ENCODE measurements at places on chromosomes 5 and 9.

GRCh38 chr5:20102293-20102692, 114.3 kb upstream of the CDH18 start:
- no peak for DNase-seq

- DNase-seq: no peak
These were observed 35.5 kb downstream of the ADAM19 start for GRCh38 chr5:157540124-157540523.

DNA sequence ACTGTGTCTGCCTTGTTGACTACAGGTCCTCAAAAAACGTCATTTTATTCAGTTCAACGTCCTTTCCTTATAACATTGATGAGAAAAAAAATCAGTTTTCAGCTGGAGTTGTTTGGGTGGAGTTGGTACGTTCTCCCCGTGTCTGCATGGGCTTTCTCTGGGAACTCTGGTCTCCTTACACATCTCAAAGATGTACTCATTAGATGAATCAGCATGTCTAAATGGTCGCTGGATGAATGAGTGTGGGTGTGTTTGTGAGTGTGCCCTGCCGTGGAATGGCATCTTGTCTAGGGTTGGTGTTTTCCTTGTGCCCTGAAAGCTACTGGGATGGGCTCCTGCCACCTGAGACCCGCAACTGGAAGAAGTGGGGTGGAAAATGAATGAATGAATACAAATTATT, 30.1 kb downstream of the EGR1 start:
- DNase-seq: no peak

- DNase-seq: no peak
These were observed 845 bp downstream of the ADGRD2 start for GRCh38 chr9:124450931-124451661.

- DNase-seq: no peak
These were observed 10.6 kb downstream of the UCK1 start for GRCh38 chr9:131520503-131520902.

DNA sequence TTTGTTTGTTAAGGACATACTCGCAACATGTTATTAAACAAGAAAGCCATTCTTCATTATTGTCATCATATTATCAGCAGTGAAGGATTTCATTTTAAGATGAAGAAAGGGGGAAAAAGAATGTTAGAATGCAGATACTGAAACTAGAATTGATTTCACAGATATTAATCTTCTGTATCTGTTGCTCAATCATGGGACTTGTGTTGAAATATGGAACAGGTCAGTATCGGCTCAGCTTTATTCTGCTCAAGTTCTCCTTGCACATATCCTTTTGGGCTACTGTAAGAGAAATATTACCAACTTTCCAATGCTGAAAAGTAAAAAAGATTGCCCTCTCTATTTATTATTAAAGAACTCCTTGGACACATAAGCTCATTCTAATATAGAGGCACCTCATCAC, 13.8 kb upstream of the ANXA1 start:
- no peak for DNase-seq

DNA sequence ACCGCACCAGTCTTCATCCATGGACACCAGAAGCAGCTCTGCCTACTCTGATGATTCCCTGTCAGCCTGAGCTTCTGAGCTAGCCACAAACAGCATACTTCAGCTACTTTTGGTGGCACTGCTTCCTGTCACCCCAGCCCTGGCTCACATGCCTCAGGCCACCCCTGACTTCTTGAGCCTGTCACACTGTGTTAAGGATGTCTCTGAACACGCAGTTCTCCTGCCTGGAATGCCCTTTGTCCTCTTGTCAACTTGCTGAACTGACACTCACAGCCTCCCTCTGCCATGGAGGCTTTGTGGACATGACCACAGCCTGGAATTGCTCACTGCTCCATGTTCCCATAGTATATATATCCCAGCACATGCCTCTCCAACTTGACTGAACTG, 7.2 kb downstream of the MACROH2A1 start:
- no peak for DNase-seq

DNA sequence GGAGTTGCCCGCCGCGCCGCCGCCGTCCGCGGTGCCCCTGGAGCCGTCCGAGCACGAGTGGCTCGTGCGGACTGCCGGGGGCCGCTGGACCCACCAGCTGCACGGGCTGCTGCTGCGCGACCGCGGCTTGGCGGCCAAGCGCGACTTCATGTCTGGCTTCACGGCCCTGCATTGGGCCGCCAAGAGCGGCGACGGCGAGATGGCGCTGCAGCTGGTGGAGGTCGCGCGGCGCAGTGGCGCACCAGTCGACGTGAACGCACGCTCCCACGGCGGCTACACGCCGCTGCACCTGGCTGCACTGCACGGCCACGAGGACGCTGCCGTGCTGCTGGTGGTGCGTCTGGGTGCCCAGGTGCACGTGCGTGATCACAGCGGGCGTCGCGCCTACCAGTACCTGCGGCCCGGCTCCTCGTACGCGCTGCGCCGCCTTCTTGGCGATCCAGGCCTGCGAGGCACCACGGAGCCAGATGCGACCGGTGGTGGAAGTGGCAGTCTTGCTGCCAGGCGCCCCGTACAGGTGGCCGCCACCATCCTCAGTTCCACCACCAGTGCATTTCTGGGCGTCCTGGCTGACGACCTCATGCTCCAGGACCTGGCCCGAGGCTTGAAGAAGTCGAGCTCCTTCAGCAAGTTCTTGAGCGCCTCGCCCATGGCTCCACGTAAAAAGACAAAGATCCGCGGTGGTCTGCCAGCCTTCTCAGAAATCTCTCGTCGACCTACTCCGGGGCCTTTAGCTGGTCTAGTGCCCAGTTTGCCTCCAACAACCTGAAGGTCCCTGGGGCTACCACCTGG, 1.6 kb downstream of the SOWAHA start:
- DNase-seq: no peak

DNA sequence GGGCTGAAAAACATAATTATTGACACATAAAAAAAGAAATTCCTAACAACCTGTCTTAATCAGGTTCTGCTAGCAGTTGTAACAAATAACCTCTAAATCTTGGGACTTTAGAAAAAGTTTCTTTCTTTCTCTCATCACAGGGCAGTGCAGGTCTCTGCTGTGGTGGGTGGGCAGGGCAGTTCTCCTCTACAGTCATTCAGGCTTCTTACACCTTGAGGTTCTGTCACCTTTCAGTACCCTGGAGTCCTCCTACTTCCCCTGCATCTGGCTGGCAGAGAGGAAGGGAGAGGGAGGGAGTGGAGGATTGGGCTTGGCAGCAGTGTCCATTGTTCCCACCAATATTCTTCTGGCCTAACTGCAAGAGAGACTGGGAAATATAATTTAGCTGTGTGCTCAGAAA, 112.2 kb upstream of the ANKRD55 start:
- DNase-seq: no peak

- DNase-seq: no peak
These were observed 29.8 kb downstream of the MED27 start for GRCh38 chr9:132049900-132050299.

- no peak for DNase-seq
These were observed 398.8 kb downstream of the ENC1 start for GRCh38 chr5:74241751-74242140.

DNA sequence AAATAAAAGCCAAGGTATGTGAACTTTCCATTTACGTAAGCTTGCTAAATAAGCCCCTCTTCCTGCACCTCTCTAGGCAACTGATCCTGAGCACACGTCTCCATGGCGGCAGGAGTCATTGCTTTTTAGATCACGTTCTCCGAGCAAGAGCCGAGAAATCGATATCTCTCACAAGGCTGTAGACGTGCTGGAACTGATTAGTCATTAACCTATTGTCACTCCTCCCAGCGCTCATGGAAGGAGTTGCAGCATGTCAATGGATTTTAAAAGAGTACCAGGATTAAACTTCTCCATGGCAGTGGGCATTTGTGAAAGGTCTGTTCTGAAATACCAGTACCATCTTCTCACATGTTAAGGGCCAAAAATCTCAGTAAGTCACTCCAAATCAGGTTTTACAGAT, 4.7 kb upstream of the ADCY2 start:
- no peak for DNase-seq

GRCh38 chr5:142872795-142873194, 102.6 kb downstream of the ARHGAP26 start:
- no peak for DNase-seq

GRCh38 chr5:53089481-53089991, 20.0 kb downstream of the MOCS2 start:
- no peak for DNase-seq

GRCh38 chr5:180199390-180199789, 9.6 kb downstream of the RASGEF1C start:
- DNase-seq: no peak

- no peak for DNase-seq
These were observed 110.8 kb downstream of the HMHB1 start for GRCh38 chr5:143922718-143923117.

DNA sequence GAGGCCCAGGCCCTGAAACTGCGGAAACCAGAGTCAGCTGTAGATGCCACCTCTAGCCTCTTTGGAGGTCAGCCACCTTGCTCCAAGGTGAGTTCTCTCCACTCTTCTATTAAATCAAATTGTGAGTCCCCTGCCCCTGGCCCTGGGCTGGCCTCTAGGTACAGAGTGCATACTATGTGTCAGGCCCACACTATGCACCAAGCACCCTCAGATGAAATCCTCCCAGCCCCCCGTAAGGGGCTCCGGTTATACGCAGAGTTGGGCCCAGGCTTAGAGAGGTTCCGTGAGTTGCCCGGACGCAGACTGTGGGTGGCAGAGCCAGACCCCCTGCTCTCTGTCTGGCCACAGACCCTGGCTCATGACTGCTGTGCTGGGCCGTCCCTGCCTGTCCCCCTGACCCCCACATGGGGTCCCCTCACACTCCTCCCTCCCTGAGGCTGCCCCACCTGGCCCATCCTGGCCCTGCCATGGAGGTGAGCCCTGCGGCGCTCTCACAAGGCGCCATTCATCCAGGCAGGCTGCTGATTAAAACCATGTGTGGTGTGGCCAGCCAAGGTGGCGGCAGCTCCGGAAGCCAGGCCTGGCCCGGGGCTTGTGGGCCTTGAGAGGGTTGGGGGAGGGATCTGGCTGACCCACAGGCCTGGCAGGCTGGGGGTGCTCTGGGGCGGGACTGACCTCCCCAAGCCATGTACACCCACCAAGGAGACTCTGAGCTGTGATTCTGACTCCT, 65.5 kb upstream of the SYNPO start:
- DNase-seq: no peak

DNA sequence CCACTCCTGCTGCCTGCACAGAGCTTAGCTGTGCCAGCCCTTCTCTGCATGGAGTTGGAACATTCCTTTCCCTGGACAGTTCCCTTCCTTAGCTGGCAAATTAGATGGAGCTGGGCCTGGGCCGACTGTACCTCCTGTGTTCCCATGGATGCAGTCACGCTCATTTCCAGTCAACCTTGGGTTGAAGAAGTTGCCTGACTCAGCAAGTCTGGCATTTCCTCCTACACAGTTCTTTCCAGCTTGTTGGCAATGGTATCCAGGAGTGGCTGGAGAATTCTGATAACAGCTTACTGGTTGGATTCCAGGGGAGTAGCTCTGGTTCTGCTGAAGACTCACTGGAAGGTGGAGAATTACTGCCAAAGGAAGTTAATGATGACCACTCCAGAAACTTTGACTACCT, 9.2 kb upstream of the TAF1L start:
- no peak for DNase-seq

GRCh38 chr5:147759441-147759840, 23.1 kb downstream of the JAKMIP2 start:
- no peak for DNase-seq

GRCh38 chr9:108103046-108103693, 613.6 kb upstream of the KLF4 start:
- no peak for DNase-seq

DNA sequence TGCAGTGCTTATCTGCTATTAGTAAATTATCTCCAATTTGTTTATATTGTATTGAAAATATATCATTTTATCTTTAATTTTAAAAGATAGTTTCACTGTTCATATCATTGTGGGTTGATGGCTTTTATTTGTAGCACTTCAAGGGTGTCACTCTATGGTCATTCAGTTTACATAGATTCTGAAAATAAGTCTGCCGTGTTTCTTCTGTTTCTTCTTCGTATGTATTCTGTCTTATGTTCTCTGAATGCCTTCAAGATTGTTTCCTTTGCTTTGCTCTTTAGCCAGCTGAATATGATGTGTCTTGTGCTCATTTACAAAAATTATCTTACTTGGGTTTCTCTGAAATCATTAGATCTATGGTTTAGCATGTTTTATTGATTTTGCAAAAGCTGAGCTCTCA, 359.9 kb downstream of the CYLC2 start:
- DNase-seq: no peak

DNA sequence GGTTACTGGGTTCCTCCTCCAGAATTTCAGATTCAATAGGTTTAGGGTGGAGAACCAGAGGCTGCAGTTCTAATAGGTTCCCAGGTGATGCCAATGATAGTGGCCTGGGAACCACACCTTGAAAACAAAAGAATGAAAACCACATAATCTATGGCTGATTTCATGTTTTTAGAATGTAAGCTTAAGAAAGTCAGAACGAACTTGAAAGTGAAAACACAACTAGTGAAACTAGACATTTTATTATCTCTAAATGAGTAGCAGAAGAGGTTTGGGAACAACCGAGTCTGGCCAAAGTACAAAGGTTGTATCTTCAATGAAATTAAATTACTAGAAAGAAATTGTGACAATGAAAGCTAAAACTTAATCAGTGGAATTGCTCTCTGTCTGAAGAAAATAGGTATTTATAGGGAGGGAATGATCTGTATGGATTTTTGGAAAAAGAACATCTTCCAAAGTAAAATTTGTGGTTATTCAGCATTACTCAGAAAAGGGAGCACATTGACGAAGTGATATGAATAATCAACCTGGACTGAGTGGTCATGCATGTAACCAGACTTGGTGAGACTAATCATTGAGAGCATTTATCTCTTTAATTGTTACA, 24.9 kb upstream of the CEP120 start:
- DNase-seq: no peak
